Activated CD4-positive, alpha-beta memory T cell treated with anti-CD3 and anti-CD28 coated beads, Interleukin-2, amount 10 ng/mL, durations not matched to agents 7 days and 5 days (primary cell): ENCODE measurements at places on chromosomes 13 and 19.

DNA sequence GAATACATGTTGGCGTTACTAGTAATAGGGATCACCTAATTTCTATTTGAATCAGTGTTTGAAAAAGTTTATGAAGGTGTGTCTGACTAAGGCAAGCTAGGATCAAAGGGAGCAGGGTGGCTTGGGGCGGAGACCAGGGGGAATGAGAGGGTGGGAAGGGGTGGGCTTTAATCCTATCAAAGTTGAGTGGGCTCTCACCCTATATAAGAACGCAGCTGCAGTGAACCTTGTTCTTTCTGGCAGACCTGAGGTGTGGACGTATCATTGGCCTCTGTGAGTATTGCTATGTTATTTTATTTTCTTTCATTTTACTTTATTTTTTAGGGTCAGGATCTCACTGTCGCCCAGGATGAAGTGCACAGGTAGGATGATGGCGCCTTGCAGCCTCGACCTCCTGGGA, 37.4 kb downstream of the NLRP12 start:
- H3K4me3 ChIP-seq, result no peak overlapping the region
- H3K4me1 ChIP-seq, result no peaks in the 10 kb centered on the region
- H3K36me3 ChIP-seq, result no peaks in the 10 kb centered on the region
- DNase-seq, result no peak

DNA sequence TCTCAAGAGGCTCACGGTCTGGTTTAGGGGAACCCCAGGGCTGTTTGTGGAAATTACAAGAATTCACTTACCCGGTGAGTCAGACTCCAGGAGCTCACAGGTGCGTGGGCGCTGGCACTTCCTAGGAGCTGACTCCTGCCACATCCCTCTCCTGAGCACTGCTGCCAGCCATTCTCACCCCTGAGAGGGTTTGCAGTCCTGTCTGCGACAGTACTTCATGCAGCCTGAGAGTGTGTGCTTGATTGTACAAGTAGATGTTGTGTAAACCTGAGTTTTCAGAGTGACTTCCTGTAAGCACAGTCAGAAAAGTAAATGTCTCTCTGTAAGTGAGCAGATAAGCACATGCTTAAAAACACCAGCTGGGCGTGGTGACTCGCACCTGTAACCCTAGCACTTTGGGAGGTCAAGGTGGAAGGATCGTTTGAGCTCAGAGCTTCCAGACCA, 8.1 kb downstream of the MRPL4 start:
- peaks cover 28% of the 10 kb centered on the region for H3K36me3 ChIP-seq
- peak; percentile 57 for DNase-seq
- peaks cover 29% of the 10 kb centered on the region for H3K4me1 ChIP-seq

DNA sequence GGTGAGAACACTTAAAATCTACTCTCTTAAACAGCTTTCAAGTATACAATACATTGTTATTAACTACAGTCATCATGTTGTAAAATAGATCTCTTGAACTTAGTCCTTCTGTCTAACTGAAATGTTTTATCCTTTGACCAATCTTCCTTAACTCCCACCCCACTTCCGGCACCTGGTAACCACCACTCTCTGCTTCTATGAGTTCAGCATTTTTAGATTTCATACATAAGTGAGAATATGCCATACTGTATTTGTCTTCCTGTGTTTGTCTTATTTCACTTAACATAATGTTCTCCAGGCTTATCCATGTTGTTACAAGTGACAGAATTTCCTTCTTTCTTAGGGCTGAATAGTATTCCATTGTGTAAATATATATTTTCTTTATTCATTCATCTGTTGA, 144.1 kb upstream of the TRPC4 start:
- H3K4me3 ChIP-seq, result no peak overlapping the region
- no peak overlapping the region for H3K27ac ChIP-seq
- no peaks in the 10 kb centered on the region for H3K36me3 ChIP-seq
- no peaks in the 10 kb centered on the region for H3K27me3 ChIP-seq
- DNase-seq, result no peak
- no peaks in the 10 kb centered on the region for H3K4me1 ChIP-seq

- H3K27ac ChIP-seq, result peak overlapping the region; percentile 100
- peaks cover 66% of the 10 kb centered on the region for H3K4me1 ChIP-seq
- H3K36me3 ChIP-seq, result peaks cover 16% of the 10 kb centered on the region
- peak overlapping the region; percentile 79 for H3K4me3 ChIP-seq
- DNase-seq, result peak; percentile 73
Observed at GRCh38 chr19:45640849-45641273, 1.7 kb upstream of the EML2 start.

DNA sequence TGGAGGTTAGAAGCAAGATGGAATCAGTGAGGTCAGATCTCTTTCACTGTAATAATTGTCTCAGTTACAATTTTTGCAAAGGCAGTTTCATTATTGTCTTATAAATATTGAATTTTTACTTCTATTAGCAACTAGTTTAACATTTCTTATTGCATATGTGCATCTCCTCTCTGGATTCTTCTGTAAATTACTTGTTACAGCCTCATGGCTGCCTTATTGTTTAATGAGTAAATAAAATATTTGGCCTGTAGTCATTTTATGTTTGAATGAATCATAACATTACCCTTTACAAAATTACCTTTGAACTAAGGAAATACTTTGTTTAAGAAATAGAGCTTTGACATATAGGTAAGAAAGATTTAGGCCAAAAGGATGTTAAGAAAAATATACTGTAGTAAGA, 212.4 kb downstream of the SLITRK6 start:
- no peak overlapping the region for H3K4me3 ChIP-seq
- H3K36me3 ChIP-seq, result no peaks in the 10 kb centered on the region
- no peaks in the 10 kb centered on the region for H3K4me1 ChIP-seq
- H3K27me3 ChIP-seq, result no peaks in the 10 kb centered on the region
- DNase-seq, result no peak
- no peak overlapping the region for H3K27ac ChIP-seq

GRCh38 chr19:51737924-51738323, 13.8 kb downstream of the FPR1 start:
- no peaks in the 10 kb centered on the region for H3K4me1 ChIP-seq
- no peaks in the 10 kb centered on the region for H3K27me3 ChIP-seq

DNA sequence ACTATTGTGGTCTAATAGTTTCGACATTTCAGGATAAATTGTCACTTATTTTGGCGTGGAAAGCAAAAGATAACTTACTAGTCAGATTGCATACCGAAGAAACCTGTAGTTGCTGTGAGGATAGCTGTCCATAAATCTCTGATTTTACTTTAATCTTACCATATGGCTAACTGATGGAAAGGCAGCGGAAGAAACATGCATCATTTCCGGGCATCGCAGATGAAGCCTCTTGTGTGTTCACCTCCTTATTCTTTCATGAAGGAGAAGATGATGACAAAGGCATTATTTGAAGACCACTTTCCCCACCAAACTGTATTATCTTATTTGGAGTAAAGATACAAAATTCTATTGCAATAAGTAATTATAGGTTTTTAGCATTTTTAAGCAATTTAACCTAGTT, 763.6 kb upstream of the SLITRK6 start:
- no peaks in the 10 kb centered on the region for H3K36me3 ChIP-seq
- H3K4me1 ChIP-seq, result no peaks in the 10 kb centered on the region
- DNase-seq, result no peak
- no peaks in the 10 kb centered on the region for H3K27me3 ChIP-seq
- no peak overlapping the region for H3K27ac ChIP-seq

DNA sequence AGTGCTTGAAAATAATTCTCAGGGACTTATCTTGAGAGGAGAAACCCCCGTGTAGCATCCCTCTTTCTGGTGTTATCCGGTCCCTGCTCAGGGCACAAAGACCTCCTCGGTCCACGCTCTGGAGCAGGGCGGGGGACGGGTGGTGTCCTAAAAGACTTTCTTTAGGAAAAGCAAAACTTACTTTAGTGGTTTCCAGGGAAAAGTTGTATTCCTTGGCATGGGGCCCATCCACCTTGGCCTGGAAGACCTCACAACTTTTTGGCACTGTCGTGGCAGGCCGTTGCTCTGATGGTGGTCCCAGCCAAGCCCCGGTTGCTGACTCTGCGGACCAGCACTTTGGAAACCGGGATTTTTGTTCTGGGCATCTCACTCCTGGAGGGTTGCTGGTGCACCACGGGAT, 2.7 kb downstream of the AMER2 start:
- H3K4me1 ChIP-seq, result peaks cover 11% of the 10 kb centered on the region
- H3K27ac ChIP-seq, result no peak overlapping the region
- peaks cover 2% of the 10 kb centered on the region for H3K36me3 ChIP-seq
